ENCODE measurements at places on chromosomes 6 and 20.

DNA sequence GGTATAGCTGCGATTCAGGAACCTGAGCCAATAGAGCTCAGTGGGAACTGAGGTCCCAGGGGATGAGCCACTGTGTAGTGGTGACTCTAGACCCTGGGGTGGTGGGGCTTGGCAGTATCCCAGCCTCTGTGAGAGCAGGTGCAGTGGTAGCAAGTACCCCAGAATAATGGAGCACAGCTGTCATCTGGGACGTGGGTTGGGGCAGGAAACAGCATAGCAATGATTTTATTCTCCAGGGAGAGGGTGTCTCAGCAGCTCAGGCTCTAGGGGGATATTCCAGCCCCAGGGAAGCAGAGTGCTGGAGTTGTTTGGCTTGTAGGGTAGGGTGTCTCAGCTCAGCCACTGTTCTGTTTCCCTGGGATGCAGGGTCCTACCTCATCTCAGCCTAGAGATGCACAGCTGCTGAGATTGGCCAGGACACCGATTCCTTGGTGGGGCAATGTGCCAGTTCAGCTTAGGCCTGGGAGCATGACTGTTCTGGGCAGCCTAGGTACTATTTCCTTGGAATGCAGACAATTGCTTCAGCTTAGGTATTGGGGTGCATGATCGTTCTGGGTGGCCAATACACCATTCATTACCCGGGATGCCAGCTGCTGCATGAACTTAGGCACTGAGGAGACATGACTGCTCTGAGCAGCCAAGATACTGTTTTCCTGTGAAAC, 34.0 kb upstream of the NUP153 start:
- DNase-seq = no peak

DNA sequence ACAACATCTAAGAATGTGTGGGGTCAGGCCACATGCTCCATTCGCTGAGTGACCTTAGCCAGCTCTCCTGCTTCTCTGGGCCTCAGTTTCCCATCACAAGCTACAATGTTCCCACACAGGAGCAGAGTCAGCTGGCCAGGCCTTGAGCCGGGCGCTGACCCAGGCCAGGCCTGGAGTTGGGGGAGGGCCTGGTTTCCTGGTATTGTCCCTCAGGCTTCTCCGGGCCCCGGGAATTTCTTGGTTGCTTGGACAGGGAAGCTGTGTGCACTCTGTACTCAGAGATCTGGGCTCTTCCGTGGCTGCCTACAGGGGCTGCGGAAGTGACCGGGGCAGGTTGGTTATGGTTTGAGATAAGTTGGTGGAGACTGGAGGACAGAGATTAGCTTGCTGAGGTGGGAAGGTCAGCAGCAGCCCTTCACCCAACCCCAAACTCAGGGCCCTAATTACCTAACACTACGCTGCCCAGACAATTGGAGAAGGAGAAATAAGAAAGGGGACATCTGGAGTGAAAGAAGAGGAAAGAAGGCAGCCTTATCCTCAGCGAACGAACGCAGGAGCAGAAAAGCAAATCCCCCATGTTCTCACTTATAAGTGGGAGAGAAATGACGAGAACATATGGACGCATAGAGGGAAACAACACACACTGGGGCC, 6.2 kb downstream of the TGM2 start:
- DNase-seq = no peak

- no peak for DNase-seq
These were observed 229.7 kb upstream of the PMEPA1 start for GRCh38 chr20:57939499-57939898.

DNA sequence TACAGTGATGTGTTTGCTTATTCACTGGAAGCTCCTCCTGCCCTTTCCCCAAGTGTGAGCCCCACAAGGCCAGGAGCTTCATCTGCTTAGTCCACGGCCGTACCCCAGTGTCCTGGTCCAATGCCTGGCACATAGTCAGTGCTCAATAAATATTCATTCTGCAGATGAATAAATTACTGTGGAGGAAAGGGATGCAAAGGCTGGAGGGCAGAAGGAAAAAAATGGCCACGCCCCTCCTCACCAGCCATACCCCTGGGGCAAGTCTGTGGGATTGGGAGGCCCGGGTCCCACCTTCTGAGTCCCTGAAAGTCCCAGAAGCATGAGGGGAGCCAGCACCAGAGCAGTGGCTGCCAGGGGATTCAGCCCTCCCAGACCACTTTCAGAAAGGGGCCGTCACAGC, 65.5 kb downstream of the GRM4 start:
- DNase-seq = no peak

GRCh38 chr20:24754691-24755090, 194.4 kb upstream of the CST7 start:
- DNase-seq = no peak

DNA sequence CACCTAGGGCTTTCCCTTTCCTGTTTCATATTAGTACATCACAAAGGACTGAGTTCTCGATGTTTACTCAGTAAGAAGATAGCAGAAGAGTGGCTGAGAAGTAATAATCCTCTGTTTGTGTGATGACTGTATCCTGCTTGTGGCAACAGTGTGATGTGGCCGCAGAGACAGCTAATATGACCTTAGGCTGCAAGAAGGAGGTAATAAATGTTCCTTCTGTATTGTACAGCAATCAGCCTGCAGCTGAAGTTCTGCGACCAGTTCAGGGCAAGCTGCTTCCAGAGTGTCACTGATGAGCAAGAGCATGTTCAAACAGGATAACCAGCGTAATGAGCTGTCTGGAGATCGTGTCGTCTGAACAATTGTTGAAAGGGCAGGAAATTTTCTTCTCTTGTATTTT, 70.9 kb downstream of the OPN5 start:
- DNase-seq = no peak

- DNase-seq = no peak
These were observed 42.3 kb upstream of the CST7 start for GRCh38 chr20:24906806-24907205.

DNA sequence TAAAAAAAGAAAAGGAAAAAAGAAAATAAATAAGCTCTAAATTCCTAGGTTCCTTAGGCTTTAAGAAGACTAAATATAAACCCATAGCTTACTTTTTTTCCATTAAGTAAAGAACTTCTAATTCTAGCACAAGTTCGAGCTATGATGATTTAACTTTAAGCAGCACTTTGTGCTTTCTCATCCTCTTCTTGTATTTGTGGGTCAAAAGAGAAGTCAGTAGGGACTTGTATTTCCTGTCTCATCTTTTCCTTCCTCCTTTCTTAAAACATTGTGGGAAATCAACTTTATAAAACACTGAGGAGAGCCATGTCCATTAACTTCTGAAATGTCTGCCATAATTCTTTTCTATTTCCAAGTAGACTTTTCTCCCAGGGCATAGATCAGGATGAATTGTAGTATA, 637.7 kb upstream of the CITED2 start:
- no peak for DNase-seq
